ENCODE measurements at places on chromosomes 1 and 21. TPM values are rescaled to one million over a fixed set of nuclear protein-coding genes. Genes with fewer than 3 reads are reported as not detected.

The GPR25 gene
- total RNA-seq: not detected

The NCMAP gene
- total RNA-seq: 0.08 TPM

The KMO gene
- 0.53 TPM for total RNA-seq

The NPHS2 gene
- not detected for total RNA-seq

The ADORA1 gene
- total RNA-seq: 0.90 TPM

All from A549 treated with Hydrocortisone at 1 μM for 4 hours (cell line).